ENCODE measurements at places on chromosomes 16 and 17.

GRCh38 chr16:26959416-26960009 lies 107.2 kb upstream of the C16orf82 start:
- no peak for DNase-seq

DNA sequence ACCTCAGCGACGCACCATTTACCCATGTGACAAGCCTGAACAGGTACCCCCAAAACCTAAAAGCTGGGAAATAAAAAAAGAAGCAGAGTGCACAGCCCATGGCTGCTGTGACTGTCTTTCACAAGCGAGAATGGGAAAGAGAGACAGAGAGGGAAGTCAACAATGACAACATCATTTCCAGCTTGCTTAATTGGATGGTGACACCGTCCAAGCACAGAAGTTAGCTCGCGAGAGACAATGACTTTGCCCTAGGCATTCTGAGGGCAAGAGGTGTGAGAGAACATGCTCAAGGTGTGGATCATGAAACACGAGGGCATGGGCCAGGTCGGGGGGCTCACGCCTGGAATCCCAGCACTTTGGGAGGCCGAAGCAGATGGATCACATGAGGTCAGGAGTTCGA lies 19.3 kb upstream of the NSMCE1 start:
- DNase-seq, result no peak

DNA sequence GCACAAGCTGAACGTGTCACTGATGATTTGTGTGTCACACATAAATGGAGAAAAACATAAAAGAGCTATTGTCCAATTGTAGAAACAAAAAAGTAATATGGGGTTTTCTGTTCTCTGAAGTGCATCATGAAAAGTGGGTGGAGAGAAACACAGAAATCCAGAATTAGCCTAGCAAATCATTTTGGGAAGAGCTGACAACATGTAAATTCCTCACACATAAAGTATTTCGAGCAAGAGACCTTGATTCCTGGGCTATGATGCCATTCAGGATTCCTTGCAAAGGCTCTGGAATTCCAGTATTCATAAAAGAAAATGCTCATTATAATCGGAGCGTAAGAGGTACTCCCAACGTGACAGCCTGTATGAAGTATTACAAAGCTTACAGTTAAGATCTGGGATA lies 1.1 kb downstream of the DCUN1D3 start:
- DNase-seq, result no peak

- DNase-seq, result no peak
These were observed 276.8 kb downstream of the NTN1 start for GRCh38 chr17:9298135-9298534.

GRCh38 chr17:17713839-17714238 lies 32.6 kb downstream of the RAI1 start:
- DNase-seq, result no peak

- DNase-seq, result no peak
These were observed 542.4 kb upstream of the C16orf82 start for GRCh38 chr16:26524281-26524680.

DNA sequence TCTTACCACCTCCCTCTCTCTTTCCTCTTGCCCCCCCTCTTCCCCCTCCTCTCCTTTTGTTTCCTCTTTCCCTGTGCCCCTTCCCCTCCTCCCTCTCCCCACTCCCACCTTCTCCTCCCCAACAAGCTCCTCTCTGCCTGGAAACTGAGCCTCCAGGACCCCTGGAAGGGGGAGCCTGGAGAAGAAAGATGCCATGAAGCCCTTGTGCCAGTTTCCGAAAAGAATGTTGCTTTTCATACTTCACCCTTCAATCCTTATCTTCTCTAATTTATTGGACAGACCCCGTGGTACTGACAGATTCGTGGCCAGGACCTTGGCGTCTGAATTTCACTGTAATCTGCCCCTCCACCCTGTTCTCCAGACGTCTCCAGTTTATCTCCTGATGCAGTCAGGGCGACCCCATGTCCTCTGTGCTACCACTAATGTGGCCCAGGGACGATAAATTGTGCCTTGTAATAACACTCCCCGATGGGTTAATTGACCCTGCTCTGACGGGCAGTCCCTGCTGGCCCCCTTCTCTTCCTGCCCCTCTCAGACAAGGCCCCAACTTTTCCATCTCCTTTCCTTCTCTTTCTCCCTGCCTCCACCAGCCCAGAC lies 138.4 kb upstream of the GSE1 start:
- DNase-seq, result no peak

- DNase-seq, result no peak
These were observed 9.2 kb downstream of the HS3ST3B1 start for GRCh38 chr17:14310101-14310500.

- DNase-seq, result no peak
These were observed 8.1 kb downstream of the DNAJC7 start for GRCh38 chr17:42009170-42009569.

DNA sequence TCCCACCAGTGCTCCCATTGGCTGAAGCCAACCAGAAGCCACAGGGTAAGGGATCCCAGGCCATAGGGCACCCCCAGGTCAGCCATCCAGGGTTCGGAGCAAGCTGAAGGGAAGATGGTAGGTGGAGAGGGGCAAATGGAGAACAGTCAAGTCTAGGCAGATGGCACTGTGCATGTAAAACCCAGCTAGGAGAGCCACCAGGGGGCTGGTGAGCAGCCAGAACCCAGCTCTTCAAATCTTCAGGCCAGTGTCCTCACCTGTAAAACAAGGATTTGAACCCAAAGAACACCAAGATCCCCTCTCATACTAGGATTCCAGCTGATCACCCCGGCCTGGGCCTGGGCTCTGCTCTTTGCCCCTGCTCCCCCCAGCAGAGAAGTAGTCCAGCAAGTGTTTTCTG lies 43.5 kb downstream of the GINS3 start:
- no peak for DNase-seq

DNA sequence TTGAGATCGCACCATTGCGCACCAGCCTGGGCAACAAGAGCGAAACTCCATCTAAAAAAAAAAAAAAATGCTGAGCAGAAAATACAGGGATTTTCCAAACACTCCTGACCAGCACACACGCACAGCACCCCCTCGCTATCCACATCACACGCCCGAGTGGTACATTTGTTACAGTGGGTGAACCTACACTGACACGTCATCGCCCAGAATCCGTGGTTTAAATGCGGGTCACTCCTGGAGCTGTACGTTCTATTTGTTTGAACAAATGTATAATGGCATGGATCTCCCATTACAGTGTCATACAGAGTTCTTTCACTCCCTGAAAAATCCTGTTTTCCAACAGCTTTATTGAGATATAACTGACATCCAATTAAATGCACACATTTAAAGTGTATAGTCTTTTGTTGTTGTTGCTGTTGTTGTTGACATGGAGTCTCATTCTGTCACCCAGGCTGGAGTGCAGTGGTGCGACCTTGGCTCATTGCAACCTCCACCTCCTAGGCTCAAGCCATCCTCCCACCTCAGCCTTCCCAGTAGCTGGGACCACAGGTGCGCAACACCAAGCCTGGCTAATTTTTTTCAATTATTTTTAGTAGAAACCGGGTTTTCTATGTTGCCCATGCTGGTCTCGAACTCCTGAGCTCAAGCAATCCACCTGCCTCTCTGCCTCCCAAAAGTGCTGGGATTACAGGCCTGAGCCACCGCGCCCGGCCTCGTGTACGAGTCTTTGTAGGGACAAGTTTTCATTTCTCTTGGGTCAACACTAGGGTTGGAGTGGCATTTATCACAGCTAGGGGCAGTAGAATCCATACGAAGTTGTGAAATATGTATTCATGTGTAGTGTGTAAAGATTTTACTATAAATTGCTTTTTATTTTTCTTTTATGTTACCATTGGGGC lies 4.4 kb upstream of the CARHSP1 start:
- no peak for DNase-seq

GRCh38 chr17:36851250-36851649 lies 86.0 kb upstream of the LHX1 start:
- DNase-seq, result no peak

- DNase-seq, result no peak
These were observed 423.5 kb downstream of the MAF start for GRCh38 chr16:79177018-79177417.

DNA sequence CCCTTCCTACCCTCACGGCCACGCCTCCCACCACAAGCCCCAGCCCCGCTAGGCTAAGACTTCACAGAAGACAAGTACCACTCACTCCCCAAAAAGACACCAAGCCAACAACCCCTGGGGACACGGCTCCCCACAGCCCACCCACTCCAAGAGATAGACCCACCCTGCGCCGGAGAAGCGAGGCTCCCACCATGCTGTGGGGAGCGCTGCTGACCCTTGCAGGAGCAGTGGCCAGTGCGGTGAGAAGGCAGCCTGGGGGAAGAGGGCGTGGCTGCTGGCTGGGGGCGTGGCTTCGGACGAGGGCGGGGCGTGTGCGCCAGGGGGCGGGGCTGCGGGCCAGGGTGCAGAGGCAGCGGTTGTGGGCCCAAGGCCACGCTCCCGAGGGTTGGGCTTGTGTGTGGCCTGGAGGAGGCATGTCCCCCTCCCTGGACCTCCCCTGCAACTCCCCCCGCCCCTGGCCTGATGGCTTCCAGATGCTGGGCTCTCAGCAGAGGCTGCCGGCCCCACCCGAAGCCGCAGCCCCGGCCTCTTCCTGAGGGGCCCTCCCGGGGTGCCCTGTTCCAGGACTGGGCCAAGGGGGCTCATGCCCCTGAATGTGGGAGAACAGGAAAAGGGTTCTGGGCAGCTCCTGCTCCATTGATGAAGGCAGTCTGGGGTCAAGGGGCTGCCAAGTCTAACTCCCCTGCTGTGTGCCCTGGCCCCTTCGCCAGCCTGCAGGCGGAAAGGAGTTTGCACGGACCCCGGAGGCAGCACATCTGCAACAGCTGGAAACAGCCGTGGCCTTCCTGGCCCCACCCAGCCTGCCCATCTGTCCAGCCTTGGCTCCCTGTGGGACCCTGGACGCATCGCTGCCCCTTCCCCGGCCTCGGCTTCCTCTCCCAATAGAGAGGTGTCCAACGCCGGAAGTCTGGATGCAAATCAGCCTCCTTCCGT lies 9.1 kb downstream of the TFAP4 start:
- no peak for DNase-seq

DNA sequence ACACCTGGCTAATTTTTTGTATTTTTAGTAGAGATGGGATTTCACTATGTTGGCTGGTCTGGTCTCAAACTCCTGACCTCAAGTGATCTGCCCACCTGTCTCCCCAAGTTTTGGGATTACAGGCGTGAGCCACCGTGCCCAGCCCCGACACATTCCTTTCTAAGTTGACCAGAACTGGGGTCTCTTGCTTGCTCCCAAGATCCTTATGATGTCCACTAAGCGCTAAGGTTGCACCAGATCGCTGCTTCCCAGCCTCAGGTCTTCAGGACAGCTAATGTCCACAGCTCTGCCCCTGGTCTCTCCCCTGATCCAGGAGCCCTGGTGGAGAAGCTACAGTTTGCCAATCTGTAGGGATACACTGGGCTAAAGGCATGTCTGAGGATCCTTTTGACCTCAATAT lies 29.5 kb downstream of the NSMCE1 start:
- no peak for DNase-seq

GRCh38 chr16:66286527-66286926 lies 80.0 kb upstream of the CDH5 start:
- no peak for DNase-seq

Measured in NCI-H1417 treated with DMSO at 0.1 percent for 48 hours (cell line).